ENCODE measurements at places on chromosomes 13 and 19.

DNA sequence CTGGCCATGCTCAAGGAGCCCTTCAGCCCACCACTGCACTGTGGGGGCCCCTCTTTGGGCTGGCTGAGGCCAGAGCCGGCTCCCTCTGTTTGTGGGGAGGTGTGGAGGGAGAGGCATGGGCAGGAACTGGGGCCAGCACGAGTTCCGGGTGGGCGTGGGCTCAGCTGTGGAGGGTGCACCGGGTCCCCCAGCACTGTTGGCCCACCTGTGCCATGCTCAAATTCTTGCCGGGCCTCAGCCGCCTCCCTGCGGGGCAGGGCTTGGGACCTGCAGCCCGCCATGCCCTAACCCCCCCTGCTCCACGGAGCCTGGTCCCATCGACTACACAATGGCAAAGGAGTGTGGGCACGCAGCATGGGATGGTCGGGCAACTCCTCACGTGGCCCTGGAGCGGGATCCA lies 38.8 kb upstream of the TNFRSF19 start:
- DNase-seq: no peak

DNA sequence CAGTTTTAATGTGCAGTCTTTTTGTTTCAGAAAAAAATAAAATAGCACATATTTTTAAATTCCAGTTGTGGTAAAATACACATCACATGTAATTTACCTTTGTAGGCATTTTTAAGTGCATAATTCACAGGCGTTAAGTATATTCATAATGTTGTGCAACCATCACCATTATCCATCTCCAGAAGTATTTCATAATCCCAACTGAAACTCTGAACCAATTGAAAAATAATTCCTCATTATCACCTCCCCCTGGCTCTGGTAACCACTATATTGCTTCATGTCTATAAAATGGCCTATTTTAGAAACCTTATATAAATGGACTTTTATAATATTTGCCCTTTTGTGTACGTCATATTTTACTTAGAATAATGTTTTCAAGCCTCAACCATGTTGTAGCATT lies 756.5 kb upstream of the KLHL1 start:
- DNase-seq: no peak

DNA sequence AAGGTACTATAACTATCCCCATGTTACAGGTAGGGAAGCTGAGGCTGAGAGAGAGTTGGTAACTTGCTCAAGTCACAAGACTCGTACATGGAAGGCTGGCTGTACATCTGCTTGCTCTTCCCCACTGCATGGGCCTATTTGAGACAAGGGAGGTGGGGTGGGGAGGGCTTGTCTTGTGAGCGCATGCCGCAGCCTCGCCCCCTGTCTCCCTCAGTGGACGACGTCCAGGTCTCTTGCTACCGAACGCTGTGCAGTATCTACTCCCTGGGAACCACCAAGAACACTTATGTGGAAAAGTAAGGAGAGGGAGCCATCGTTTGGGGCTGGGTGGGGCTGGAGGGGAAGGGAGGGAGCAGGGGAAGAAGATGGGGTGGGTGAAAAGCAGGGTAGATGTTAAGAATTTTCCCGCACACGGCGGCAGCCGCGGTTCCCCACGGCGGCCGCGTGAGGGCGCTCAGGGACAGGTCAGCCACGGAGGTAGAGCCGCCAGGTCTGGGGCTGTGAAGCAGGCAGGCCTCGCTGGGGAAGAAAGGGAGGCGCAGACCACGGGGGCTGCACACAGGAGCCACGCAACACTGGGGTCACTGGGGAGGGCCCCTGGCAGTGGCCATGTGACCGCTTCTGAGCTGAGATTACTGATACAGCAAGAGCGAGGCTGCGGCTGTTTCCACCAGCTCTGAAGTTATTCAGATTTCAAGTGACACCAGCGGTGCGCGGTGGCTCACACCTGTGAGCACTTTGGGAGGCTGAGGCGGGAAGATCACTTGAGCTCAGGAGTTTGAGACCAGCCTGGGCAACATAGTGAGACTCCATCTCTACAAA lies 81.5 kb downstream of the RYR1 start:
- peak; percentile 74 for DNase-seq

- DNase-seq: no peak
Observed at GRCh38 chr19:37329686-37330085, 41.2 kb upstream of the ZNF527 start.

DNA sequence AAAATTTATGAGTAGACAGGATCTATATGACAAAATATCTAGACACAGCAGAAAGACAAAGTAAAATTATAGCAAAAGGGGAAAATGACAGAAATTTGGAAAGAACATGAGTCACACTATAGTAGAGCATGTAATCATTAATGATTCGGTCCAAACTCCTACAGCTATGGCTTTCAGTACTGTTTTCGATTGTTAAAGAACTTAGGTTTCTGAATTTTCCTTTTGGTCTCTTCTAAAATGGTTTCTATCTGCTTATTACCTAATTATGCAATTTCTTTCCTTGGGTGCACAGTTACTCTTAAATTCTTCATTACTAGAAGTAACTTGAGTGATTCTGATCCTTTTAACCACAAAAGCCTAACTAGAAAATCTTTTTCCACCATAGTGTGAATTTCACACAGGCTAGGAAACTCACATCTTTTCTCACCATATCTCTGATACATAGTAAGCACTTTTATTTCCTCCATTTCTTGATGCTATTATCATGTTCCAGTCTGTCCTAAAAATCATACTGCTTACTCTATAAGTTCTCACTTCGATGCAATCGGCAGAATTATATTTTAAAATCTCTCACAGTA lies 1101.4 kb downstream of the PCDH9 start:
- DNase-seq: no peak

GRCh38 chr19:17358395-17358794 lies 18.7 kb downstream of the PLVAP start:
- DNase-seq: no peak

DNA sequence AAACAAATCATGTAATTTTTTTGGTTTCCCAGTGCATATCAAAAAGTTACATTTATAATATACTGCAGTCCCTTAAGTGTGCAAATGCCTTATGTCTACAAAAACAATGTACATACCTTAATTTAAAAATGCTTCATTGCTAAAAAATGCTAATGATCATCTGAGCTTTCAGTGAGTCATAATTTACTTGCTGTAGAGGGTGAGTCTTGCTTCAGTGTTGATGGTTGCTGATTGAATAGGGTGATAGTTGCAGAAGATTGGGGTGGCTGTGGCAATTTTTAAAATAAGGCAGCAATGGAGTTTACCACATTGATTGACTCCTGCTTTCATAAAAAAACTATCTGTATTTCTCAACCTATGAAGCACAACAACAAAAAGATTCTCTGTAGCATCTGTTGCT lies 613.9 kb downstream of the TBC1D4 start:
- no peak for DNase-seq

DNA sequence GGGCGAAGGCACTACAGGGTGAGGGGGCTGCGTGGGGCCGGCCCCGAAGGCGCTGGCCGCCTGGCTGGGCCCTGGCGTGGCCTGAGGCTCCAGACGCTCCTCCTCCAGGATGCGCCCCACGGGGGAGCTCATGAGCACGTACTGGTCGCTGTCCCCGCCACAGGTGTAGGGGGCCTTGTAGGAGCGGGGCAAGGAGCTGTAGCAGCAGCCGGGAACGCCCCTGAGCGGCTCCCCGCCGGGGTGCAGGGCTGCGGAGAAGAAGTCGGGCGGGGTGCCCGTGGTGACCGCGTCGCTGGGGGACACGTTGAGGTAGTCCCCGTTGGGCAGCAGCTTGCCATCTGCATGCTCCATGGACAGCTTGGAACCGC lies 3.0 kb downstream of the IRS2 start:
- no peak for DNase-seq

DNA sequence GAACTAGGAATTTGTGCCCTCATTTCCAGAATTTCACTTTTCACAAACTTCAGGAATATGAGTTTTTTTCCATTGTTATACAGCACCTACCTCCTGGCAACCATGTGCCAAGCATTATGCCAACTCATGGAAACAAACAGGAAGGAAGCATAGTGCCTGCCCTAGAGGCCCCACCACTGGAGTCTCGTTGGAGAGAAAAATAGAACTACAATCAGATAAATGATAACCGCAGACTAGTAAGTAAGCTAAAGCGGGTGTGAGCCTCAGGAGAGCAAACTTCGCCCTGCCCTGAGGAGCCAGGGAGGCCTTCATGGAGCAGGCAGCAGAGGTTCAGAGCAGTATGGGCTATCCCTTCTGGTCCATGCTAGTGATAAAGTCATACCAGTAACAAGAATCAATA lies 75.9 kb downstream of the FRY start:
- DNase-seq: no peak

DNA sequence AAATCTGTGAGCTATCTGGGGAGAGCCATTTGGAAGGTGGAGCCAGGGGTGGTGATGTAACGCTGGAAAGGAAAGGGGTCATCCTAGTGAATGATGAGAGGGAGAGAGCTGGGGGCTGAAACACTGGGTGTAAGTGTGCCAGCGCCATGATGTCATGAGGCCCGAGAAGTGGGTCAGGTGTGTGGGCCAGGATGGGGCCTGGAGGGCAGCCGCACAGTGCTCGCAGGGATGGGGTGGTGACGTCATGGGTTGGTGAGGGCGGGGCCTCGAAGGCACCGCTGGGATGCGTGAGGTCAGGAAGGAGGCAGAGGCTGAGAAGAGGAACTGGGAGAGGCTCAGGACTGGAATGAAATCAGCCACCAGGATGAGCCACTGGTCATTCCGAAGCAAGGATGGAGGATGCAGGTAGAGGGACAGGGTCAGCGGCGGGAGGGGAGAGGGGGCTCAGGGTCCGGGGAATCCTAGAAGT lies 4.4 kb downstream of the CCDC61 start:
- no peak for DNase-seq

DNA sequence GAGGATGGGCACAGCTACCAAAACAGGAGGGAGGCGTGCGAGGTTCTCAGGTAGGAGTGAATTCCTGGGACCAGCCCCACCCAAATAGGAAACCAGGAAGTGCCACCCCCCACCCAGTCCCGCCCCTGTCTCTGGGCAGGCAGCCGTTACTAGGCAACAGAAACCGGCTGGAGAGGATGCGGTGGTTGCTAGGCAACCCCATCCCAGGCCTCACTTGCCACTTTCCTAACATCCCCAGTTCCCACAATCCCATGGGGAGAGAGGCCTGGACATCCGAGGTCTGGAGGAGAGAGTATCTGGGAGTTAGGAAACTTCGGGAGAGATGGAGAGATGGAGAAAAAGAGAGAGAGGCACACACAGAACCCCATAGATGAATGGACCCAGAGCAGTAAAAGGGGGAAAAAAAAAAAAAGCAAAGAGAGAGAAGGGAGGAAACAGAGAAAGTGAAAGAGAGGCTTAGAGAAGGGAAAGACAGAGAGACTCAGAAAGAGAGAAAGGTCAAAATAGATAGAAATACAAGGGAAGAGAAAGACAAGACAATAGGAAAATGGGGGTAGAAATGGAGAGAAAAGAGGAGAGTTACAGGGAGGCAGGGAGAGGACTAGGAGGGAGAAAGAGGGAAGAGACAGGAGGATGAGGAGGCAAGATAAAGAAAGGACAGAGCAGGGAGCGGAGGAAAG lies 3.8 kb downstream of the GRIK5 start:
- no peak for DNase-seq

- no peak for DNase-seq
Observed at GRCh38 chr13:49213997-49214916, 5.9 kb upstream of the MLNR start.

DNA sequence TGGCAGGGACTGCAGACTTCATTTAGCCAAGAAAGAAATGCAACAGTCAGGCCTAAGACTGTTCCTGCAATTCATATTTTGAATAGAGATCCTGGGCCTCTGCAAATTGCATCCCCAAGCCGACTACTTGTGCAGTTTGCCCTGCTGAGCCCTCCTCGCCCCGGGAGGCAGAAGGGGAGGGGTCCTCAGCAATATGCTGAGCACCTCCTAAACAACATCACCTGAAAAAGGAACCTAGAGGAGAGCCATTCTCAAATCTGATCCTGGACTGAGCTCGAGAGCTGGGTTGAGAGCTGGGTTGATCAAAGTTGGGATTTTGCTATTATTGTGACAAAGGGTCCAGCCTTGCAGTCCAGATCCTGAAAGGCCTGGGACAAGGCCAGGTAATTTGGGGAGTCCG lies 129.8 kb downstream of the STK24 start:
- DNase-seq: no peak

Data from activated gamma-delta T cell treated with Interleukin-2 at 50 U/mL for 16 hours (primary cell).